ENCODE measurements at places on chromosomes 3 and 15.
A peak's percentile ranks its signal among the peaks of the same experiment; 100 is the strongest.

- DNase-seq, result no peak
These were observed 11.6 kb downstream of the ZBTB11 start for GRCh38 chr3:101665357-101665756.

DNA sequence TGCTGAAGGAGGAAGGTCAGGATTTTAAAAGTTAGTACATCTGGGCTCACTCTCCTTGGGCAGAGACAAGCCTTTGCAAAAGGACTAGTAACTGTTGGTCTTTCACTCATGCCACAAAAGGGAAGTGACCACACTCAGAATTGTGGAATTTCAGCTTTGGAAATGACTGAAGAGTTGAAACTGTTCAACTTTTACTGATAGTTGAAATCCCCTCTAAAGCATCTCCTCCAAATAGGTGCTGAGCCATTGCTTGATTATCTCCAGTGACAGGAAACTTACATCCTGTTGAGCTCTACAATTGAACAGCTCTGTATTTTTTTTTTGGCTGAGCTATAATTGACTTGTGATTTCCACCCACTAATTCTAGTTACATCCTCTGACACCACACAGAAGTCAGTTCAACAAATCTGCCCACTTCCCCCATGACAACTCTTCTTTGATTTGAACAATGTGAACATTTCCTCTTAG is 254.8 kb upstream of the TPRG1 start:
- DNase-seq, result no peak

DNA sequence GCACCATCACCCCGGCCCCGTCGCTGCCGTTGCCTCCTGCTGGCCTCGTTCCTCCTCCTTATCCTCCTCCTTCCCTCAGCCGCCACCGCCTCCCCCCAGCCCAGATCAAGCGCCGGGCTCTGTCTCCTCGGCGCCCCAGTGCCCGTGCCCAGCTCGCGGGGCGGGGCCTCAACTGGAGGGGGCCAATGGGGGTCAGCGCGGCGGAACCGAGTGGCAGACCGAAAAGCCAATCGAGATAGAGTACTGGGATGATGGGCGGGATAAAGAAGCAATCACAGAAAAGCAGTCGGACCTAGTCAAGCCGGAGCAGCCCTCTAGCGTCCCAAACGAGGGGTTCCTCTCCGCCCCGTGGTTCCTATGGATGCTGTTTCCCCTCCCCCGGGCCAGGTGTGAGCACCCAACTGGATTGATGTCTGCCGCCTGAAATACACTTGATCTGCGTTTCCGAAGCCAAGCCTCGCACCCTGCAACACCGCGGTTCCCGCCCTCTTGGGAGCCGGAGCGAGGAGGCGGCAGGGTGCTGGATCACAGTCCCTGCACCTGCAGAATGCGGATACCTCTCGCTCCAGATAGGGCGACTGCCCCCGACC is at the start of gene FRMD5:
Gene FRMD5 (minus strand): TSS at position 121 of the 590 bp plus-strand sequence.
- peak; percentile 68 for DNase-seq

GRCh38 chr3:42236611-42237010 is 29.4 kb downstream of the CCK start:
- DNase-seq, result no peak

- no peak for DNase-seq
These were observed 58.1 kb upstream of the PROK2 start for GRCh38 chr3:71843071-71843470.

DNA sequence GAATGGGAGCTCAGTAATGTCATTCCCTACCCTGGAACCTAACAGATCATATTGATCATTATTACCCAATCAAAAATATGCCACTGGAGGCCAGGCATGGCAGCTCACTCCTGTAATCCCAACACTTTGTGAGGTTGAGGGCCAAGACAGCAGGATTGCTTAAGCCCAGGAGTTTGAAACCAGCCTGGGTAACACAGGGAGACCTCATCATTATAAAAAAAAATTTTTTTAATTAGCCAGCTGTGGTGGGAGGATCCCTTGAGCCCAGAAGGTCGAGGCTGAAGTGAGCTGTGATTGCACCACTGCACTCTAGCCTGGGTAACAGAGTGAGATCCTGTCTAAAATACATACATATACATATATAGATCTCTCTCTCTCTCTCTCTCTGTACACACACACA is 10.2 kb downstream of the IGDCC4 start:
- no peak for DNase-seq

- DNase-seq, result no peak
These were observed 54.9 kb downstream of the CD200R1L start for GRCh38 chr3:112791736-112792135.
